ENCODE measurements at places on chromosomes 7 and 10. TPM values are rescaled to one million over a fixed set of nuclear protein-coding genes. Genes with fewer than 3 reads are reported as not detected.

GRCh38 chr10:114953047-114953446, 15.1 kb downstream of the TRUB1 start:
- no peak for DNase-seq

DNA sequence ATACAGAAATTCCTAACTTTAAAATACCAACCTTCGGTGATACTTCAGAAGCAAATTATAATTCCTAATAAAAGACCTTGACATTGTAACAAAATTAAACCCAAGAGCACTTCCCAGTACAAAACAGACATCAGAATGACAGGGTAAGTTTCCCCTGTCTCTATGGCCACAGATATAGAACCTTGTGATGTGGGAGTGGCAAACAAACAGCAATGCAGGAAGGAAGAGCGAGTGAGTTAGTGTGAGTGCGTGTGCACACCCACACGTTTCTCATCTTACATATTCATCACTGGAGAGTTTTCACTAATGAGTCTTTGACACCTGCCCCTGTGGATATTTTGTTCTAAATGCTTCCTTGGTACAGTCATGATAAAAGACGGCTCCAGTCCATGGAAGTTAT, 72.2 kb downstream of the VWC2 start:
- DNase-seq: no peak

- no peak for DNase-seq
Observed at GRCh38 chr7:28276298-28276697, 95.7 kb upstream of the JAZF1 start.

DNA sequence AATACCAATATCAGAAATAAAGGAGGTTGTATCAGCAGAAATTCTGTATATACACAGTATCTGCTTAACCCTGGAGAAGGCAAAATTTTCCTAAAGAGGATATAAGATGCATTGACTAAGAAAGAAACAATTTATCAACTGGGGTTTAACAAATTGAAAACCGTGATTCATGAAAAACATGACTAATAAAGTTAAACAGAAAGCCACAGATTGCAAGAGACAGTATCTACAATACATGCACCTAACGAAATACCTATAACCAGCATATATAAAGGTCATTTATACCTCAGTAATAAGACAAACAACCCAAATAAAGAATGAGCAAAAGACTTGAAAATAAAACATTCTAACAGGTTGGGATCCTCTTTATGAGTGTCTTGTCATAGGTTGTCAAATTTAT, 101.8 kb downstream of the IQUB start:
- peak; percentile 73 for DNase-seq

GRCh38 chr7:107939573-107940489, 48.8 kb downstream of the DLD start:
- DNase-seq: no peak

- no peak for DNase-seq
Observed at GRCh38 chr10:111440501-111440900, 363.7 kb downstream of the ADRA2A start.

GRCh38 chr7:99106411-99106810, 37.5 kb downstream of the SMURF1 start:
- DNase-seq: no peak

GRCh38 chr10:60363187-60363586, 26.5 kb downstream of the ANK3 start:
- no peak for DNase-seq

- DNase-seq: no peak
Observed at GRCh38 chr10:74947781-74948401, 121.5 kb downstream of the KAT6B start.

- DNase-seq: peak; percentile 23
Observed at GRCh38 chr7:3200504-3200903, 100.5 kb upstream of the SDK1 start.

DNA sequence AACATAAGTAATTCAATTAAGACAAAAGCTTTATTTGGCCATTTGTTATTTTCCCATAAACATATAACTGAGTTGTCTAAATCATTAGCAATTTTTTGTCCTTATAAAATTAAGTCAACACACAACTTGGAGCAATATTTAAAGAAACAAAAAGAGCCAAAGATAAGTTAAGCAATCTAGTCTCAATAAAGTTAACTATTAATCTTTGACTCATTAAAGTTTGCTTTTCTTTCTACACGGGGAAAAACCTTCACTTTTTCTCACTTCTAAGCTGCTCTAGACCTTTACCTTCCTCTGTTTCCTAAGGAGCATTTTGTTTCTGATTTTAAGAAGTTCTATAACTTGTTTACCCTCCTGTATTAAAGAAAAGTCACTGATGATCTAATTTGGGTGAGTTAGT, 867.1 kb upstream of the PHF14 start:
- DNase-seq: no peak

DNA sequence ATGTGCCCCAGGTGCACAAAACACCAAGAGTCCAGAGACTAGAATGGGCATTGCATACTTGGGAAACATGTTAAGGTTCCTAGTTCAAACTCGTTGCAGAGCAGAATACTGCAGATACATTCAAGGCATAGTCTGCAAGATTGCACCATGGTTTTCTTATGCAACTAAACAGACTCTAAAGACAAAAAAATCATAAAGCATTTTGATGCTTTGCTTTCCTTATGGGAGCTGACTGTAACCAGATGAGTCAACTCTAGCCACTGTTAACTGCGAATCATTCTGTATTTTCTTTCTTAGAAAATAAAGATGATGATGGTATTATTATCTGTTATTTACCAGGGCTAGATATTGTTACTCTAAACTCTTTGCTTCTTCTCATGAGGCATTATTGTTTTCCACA, 19.7 kb downstream of the TRUB1 start:
- DNase-seq: peak; percentile 54

DNA sequence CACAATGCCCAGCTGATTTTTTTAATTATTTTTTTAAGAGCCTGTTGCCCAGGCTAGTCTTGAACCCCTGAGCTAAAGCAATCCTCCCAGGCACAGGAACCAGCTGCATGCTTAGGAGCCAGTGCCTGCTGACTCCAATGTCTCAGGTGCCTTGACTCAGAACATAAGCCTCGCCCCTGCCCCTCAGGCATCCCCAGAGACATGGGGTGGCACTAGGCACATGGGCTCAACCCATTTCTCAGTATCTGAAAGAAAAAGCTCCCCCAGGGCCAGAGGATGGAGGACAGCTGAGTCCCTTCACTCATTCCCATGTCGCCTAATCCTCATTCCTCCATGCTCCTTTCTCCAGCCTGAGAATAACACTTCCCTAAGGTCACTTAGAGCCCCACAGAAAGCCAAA, 39.1 kb downstream of the KCNH2 start:
- no peak for DNase-seq

PAPOLB gene
- under 0.01 TPM for total RNA-seq

DNA sequence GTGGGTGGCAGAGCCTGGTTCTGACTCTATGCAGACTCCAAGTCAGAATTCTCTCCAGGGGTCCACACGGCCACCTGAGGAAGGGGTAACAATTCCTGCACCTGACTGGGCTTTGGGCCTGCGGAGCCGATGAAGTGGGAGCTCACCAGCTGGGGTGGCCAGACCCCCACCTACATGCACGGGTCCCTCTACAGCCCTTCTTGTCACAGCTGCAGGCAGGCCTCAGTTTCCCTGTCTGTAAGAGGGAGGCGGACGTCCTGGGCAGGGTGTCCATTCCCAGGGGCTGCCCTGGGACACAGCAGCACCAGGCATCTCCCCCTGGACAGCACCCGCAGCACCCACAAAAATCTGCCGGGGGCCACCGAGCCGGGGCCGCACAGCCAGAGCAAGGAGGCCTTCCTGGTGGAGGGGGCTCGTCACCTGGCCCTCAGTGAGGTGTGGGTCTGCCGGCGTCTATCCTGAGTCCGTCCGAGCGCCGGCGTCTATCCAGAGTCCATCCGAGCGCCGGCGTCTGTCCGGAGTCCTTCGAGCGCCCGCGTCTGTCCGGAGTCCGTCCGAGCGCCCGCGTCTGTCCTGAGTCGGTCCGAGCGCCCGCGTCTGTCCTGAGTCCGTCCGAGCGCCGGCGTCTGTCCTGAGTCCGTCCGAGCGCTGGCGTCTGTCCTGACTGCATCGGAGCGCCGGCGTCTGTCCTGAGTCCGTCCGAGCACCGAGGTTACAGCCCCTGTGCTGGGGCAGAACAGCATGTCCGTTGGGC, 65.1 kb downstream of the PDGFA start:
- DNase-seq: no peak

RBP4 gene
- total RNA-seq: not detected

GRCh38 chr7:66697449-66698438, 42.8 kb upstream of the RABGEF1 start:
- DNase-seq: peak; percentile 22

Measured in mammary epithelial cell (primary cell).